ENCODE measurements at places on chromosomes 1 and 21. TPM values are rescaled to one million over a fixed set of nuclear protein-coding genes. Genes with fewer than 3 reads are reported as not detected.

DNA sequence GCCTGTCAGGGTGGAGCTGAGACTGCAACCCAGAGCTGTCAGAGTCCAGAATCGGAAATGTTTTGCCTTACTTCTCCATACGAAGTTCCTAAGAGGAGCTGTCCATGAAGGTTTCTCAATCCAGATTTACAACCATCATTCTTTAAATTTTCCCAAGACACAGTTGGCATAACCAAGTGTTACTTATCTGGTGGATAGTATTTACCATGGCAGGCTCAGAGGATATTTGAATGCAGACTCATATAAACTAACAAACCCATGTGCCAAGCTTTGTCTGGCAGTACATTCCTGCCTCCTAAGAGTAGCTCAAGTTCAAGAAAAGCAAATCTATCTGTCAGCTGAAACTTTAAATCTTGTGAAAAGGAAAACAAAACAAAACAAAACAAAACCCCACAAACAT lies 267.9 kb downstream of the ZNF326 start:
- no peak overlapping the region for H3K4me3 ChIP-seq
- DNase-seq = no peak
- H3K27ac ChIP-seq = no peak overlapping the region
- H3K4me1 ChIP-seq = no peaks in the 10 kb centered on the region
- H3K36me3 ChIP-seq = no peaks in the 10 kb centered on the region
- no peaks in the 10 kb centered on the region for H3K27me3 ChIP-seq

GRCh38 chr21:42347601-42348327 lies 3.0 kb downstream of the TFF2 start:
- no peaks in the 10 kb centered on the region for H3K4me1 ChIP-seq
- no peak overlapping the region for H3K27ac ChIP-seq
- no peak overlapping the region for H3K4me3 ChIP-seq
- H3K36me3 ChIP-seq = no peaks in the 10 kb centered on the region
- DNase-seq = no peak

GRCh38 chr1:151166505-151166956 lies 587 bp downstream of the SCNM1 start:
- H3K36me3 ChIP-seq = peaks cover 45% of the 10 kb centered on the region
- peak overlapping the region; percentile 91 for H3K27ac ChIP-seq
- H3K27me3 ChIP-seq = no peaks in the 10 kb centered on the region
- no peak for DNase-seq
- H3K4me1 ChIP-seq = peaks cover 47% of the 10 kb centered on the region
- peak overlapping the region; percentile 86 for H3K4me3 ChIP-seq

DNA sequence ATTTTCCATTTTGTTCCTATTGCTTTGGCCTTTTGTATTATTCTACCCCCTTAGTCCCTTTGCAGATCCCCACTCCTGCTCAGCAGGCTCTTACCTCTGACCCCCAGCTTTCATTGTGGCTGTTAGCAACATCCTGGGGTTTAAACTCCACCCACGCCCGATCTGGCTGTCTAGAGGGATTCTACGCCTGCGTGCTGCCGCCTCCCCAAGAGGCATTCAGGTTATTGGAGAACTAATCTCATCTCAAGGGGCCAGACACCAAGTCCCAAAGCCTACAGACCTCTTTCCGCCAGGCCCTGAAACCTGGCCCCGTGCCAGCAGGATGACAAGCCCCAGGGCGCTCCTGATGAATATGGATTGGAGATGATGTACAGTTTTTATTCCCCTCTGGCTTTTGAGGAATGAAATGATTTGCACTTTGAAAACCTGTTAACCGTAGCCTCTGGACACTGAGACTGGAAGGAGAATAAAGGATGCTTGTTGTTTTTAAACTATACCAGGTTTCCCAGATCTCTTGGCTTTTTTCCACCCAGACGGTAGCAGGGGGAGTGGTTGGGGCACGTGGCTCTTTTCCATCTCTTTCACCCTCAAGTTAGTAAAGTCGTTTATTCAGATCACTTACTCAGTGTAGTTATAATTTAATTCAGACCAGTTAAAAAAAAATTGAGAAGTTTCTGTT lies 14.5 kb upstream of the IKBKE start:
- no peak for DNase-seq
- H3K36me3 ChIP-seq = peaks cover 43% of the 10 kb centered on the region
- no peak overlapping the region for H3K27ac ChIP-seq
- no peak overlapping the region for H3K4me3 ChIP-seq
- peaks cover 41% of the 10 kb centered on the region for H3K4me1 ChIP-seq

- peaks cover 34% of the 10 kb centered on the region for H3K4me1 ChIP-seq
- H3K4me3 ChIP-seq = peak within 1 kb of the TSS; percentile 74
- H3K36me3 ChIP-seq = no peaks in the 10 kb centered on the region
- peak; percentile 32 for DNase-seq
- H3K27me3 ChIP-seq = no peaks in the 10 kb centered on the region
- peak within 1 kb of the TSS; percentile 60 for H3K27ac ChIP-seq
Measured at GRCh38 chr1:30908696-30909364, at the start of gene SDC3. TSS of gene SDC3 (minus strand) at chr1:30908758. CDS start at chr1:30908586, 172 bp downstream.

- no peak overlapping the region for H3K27ac ChIP-seq
- no peak overlapping the region for H3K4me3 ChIP-seq
- DNase-seq = no peak
- H3K27me3 ChIP-seq = peaks cover 11% of the 10 kb centered on the region
Measured at GRCh38 chr1:47980501-47980900, 16.7 kb downstream of the TRABD2B start.

DNA sequence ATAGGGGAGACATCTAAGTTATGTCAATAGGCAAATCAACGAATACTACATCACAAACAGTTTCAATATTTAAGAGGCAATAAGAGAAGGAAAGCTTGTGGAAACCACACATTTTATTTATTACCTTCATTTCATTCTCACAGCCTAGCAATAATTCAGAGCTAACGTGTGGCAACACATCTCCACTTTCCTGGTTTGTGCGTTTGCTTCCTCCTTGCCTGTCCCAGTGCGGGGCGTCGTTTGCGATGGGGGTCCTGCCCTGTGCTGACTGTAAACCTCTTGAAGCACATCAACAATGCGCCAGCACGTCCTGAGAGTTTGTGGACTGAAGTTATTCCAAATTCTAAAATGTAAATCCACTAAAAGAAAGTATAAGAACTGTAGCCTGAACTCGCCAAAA lies 14.4 kb upstream of the VPS26C start:
- H3K4me1 ChIP-seq = no peaks in the 10 kb centered on the region
- no peaks in the 10 kb centered on the region for H3K36me3 ChIP-seq
- no peak for DNase-seq

Gene KCNT2
- total RNA-seq = 0.60 TPM

Gene GSTM1
- total RNA-seq = not detected

Gene OR6K3
- not detected for total RNA-seq

Gene AMY1B
- total RNA-seq = not detected

Gene LRRC71
- total RNA-seq = 0.27 TPM

Gene SPRR2F
- total RNA-seq = not detected

Gene PCSK9
- not detected for total RNA-seq

Gene LCE6A
- not detected for total RNA-seq

All from left ventricle myocardium inferior (tissue), 1 donor.